ENCODE measurements at places on chromosomes 1 and 21.
A peak's percentile ranks its signal among the peaks of the same experiment; 100 is the strongest.

GRCh38 chr21:41059871-41060270 lies 108.1 kb upstream of the BACE2 start:
- no peak for DNase-seq

DNA sequence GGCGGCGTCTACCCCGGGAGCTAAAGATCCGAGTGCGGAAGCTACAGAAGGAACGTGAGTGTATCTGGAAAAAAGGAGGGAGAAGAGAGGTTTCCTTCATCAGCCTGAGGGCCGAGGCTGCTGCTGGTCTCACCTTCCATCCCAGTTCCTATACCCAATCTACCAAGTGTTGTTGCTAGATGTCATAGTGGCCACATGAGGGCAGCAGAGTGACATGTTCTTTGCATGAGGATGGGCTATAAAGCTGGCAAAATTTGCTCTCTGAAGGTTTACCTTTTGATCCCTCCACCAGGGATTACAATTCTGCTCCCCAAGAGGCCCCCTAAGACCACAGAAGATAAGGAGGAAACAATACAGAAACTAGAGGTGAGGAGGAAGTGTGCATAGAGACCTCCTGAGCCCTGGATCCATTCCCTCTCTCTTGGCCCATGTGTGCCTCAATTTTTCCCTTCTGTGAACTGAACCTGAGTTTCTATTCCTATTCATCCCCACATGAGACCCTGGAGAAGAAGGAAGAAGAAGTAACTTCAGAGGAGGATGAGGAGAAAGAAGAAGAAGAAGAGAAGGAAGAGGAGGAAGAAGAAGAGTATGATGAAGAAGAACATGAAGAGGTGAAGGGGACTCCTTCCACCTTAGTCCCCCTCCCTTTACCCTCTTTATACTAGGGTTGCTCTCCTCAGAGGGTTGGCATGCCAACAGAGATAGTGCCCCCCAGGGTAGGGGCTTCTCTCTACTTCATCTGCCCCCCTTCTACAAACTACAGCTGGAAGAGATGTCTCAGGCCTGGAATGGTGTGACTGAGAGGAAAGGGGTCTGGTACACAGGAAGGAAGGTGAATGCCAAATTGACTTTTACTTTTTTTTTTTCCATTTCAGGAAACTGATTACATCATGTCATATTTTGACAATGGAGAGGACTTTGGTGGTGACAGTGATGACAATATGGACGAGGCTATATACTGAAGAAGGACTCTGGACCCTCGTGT lies 13.3 kb downstream of the POLR3GL start:
- DNase-seq: peak; percentile 84

- DNase-seq: no peak
These were observed 15.4 kb downstream of the NOL9 start for GRCh38 chr1:6538956-6539355.

DNA sequence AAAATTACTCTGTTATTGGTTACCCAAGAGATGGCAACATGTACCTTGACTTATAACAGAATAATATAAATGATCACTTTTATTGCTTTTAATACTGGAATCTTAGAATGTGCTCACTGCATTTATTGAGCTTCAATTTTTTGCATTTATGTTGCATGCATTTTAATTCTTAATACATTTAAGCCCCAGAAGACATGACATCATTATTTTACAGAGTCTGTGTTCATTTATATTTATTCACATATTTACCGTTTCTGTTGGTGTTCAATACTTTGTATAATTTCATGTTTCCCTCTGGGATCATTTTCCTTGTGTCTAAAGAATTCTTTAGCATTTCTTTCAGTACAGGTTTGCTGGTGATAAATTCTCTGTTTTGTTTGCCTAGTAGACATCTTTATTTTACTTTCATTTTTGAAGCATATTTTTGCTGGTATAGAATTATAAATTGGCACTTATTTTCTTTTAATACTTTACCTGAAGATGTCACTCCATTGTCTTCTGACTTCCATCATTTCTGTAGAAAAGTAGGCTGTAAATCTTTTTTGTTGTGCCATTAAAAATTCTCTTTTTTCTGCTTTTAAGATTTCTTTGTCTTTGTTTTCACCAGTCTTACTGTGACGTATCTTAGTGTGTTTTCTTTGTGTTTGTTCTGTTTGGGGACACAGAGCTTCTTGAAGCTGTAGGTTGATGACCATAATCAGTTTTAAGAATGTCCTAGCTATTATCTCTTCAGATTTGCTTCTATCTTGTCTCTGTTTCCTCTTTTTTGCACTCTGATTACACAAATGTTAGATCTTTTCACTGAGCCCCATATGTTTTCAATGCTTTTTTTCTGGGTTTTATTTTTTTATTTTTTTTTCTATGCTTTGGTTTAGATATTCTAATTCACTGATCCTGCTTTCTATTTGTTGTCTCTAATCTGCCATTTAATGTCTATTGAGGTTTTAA lies 26.9 kb downstream of the DISP3 start:
- no peak for DNase-seq

GRCh38 chr1:236465231-236465958 lies 58.4 kb upstream of the LGALS8 start:
- no peak for DNase-seq

GRCh38 chr1:17686258-17686657 lies 68.9 kb upstream of the ACTL8 start:
- peak; percentile 16 for DNase-seq

- no peak for DNase-seq
These were observed 11.7 kb upstream of the MYOCOS start for GRCh38 chr1:171610385-171610784.

- no peak for DNase-seq
These were observed 41.4 kb downstream of the ZMYM1 start for GRCh38 chr1:35120458-35121133.

- DNase-seq: no peak
These were observed 49.4 kb downstream of the KIF21B start for GRCh38 chr1:200973937-200974657.

GRCh38 chr1:17498214-17498613 lies 41.3 kb upstream of the ARHGEF10L start:
- DNase-seq: no peak

GRCh38 chr1:207805841-207806421 lies 54.1 kb downstream of the CD46 start:
- DNase-seq: no peak

DNA sequence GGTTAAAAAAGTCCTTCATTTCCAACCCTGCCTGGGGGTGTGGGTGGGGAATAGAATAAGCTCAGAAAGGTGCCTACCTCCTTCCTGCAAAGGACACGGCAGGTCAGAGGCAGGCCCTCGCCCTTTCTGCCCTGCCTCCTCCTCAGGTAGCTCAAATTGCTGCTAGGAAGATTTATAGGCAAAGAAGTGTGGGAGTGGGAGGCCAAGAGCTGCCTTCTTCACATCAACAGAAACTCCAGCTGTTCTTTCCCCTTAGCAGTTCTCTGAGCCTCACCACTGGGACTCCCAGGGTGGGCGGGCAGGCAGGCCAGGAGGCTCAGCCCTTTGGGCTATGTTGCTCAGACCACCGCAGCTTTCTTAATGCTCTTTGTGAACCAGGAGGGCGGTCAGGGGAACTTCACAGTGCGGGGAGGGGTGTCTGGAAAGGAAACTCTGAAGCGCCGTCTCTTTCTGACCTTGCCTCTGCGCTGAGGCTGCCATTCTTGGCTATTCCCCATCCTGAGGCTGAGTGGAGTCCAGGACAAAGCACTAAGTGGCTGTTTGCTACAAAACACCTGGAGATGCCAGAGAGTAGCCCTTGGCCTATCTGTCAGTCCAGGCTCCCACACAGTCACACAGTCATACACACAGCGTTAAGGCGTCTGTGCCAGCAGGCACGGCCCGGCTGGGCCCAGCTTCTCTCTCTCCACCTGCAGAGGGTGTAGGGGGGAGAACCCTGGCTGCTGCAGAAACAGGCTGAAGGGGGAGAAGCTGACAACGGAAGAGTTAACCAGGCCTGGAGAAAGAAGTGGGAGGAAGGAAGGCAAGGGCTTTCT lies 3.0 kb upstream of the A3GALT2 start:
- no peak for DNase-seq

GRCh38 chr1:19074902-19075721 lies 118.6 kb upstream of the IFFO2 start:
- no peak for DNase-seq

- DNase-seq: peak; percentile 61
These were observed at the start of gene TARBP1 for GRCh38 chr1:234478481-234479309. Gene TARBP1, minus strand, starts transcription at chr1:234479179. Its CDS starts 76 bp downstream, at chr1:234479103.

DNA sequence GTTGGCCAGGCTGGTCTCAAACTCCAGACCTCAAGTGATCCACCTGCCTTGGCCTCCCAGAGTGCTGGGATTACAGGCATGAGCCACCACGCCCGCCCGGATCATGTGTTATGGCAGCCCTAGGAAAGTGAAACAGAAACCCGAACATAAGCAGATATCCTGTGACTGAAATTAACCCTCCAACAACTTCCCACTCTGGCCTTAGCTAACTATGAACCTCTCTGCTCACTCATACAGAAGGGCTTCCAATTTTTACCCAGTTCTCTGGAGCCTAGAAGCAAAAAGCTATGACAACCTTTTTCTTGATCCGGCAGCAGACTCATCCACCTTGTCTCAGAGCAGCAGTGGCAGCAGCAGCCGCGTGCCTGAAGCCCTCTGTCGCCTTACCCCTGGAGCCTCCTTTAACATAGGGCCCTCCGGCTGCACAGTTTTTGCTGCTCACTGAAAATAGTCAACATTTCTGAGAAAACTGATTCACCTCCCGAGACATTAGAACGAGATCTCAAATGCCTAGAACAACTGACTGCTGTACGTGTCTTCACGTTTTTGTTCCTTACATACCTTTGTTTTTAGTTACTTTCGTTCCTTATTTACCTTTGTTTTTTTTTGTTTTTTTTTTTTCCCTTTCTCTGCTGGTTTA lies 9.3 kb downstream of the CBR1 start:
- DNase-seq: no peak

- no peak for DNase-seq
These were observed 245.3 kb upstream of the RUNX1 start for GRCh38 chr21:35294231-35294898.

DNA sequence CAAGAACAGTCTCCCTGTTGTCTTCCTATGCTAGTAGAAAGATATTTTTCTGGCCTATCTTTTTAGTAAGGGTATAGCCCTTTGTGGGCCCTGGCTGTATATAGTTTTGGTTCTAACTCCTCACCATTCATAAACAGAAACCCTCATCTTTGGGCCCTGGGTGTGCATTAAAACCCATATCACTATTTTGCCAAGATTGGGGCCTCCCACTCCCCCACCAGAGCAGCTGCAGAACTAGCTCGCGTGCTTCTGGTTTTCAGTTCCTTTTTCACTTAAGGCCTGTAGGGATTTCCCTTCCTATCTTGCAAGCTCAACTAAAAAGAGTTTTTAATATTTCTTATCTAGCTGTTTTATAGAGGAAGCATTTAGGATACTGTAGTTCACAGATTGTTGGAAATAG lies 106.4 kb downstream of the RGL1 start:
- no peak for DNase-seq

DNA sequence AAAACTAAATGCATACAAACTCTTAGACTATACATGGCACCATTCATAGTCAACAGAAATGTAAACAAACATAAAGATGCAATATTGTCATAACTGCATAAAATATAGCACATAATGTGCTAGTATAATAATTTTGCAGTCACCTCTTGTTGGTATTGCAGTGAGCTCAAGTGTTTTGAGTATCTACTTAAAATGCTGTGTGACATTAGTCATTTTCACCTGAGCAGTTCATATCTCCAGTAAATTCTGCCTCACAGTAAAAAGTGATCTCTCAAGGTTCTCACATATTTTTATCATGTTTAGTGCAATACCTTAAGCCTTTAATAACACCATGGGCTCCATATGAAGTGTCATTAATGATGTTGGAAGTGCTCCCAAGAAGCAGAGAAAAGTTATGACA lies 29.6 kb upstream of the FMO2 start:
- DNase-seq: no peak

- DNase-seq: peak; percentile 65
These were observed 35.6 kb downstream of the LRRN2 start for GRCh38 chr1:204649721-204650521.

DNA sequence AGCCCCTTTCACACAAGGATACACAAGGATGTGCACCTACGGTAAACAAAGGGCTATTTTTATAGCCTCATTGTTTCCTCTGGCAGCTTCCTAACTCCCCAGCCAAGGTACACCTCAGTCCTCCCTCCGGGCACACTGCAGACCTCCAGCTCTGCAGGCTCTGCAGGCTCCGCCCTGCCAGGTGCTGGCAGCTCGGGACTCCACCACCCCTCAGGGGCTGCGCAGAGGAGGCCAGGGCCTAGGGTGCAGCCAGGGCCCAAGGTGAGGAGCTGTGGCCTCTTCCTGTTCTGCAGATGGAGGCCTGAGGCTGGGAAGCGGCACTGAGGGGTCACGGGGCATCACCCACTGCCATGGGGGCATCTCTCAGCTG lies 19.8 kb upstream of the CLSTN1 start:
- peak; percentile 34 for DNase-seq

- no peak for DNase-seq
These were observed 62.3 kb downstream of the ARHGEF10L start for GRCh38 chr1:17601643-17602382.
